ENCODE measurements at places on chromosomes 7 and 10.
A peak's percentile ranks its signal among the peaks of the same experiment; 100 is the strongest.

GRCh38 chr7:86785641-86786040 lies 141.9 kb downstream of the GRM3 start:
- no peak for DNase-seq

GRCh38 chr10:93991596-93992284 lies 2.0 kb upstream of the PLCE1 start:
- DNase-seq: peak; percentile 93

- DNase-seq: peak; percentile 83
Measured at GRCh38 chr7:3955751-3956696, 655.0 kb downstream of the SDK1 start.

GRCh38 chr7:97090761-97091353 lies 26.6 kb upstream of the SDHAF3 start:
- DNase-seq: no peak

GRCh38 chr10:35127289-35127891 lies 744 bp downstream of the CREM start:
- DNase-seq: peak; percentile 53

GRCh38 chr10:8874268-8874667 lies 819.8 kb downstream of the GATA3 start:
- no peak for DNase-seq

- no peak for DNase-seq
Measured at GRCh38 chr10:59872892-59873463, 33.4 kb downstream of the CCDC6 start.

DNA sequence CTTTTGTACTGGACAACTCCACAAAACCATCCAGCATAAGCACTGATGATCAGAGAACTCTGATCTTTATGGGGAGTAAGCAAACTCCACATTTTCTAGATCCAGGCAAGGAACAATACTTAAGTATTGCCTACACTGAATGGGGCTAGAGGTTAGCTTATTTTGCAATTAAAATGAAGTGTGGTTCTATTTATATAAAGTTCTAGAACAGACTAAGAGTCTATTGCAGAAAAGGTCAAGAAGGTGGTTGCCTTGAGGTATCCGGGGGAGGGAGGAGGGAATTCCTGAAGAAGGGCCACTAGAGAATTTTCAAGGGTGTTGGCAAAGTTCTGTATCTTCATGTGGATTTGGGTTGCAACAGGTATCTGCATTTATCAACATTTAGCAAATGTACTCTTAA lies 477.9 kb downstream of the PLXNA4 start:
- no peak for DNase-seq

GRCh38 chr7:149883048-149883438 lies 9.3 kb downstream of the ATP6V0E2 start:
- DNase-seq: no peak

DNA sequence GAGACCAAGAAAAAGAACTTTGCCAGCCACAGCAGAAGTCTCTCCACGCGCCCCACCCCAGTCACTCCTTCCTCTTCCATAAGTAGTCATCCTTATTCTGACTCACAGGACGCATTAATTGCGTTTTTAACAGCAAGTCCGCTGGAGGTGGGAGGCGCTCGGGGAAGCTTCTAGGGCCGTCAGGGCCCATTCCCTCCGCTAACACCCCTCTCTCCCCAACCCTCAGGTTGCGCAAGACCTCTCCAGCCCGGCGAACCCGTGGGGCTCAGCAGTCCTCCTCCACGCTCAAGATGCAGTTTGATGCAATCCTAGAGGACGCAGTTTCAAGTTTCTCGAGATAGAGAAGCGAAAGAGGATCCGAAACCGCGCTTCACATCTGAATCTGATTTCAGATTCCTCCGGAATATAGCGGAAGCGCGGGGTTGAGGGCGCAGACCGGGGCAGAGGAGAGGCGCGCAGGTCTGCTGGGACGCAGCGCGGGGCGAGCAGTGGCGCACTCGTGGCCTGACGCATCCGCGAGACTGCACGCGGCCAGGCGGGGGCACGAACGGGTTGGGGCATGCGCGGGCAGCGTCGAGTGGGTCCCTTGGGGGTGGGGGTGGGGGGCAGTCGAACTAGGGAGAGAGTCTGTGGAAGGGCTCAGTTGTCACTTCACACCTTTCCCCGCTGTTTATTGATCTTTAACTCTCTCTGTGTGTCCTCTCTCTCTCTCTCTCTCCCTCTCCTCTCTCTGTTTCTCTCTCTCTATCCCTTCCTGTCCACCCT lies 37.8 kb upstream of the PSAP start:
- DNase-seq: peak; percentile 75

DNA sequence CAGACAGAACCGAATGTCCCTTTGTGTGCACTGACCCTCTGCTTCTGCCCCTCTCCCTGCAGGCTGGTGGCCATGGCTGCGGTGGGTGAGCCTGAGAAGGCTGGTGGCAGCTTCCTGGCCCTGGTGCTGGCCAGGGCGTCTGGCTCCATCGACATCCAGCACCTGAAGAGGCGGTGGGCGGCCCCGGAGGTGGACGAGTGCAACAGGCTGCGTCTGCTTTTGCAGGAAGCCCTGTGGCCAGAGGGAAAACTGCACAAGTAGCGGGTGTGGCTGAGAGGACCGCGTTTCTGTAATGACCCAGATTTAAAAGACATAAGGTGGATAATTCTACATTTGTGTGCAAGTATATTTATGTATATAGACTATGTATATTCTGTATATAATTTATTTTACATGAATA lies 89.2 kb downstream of the DYNC2I1 start:
- DNase-seq: no peak

DNA sequence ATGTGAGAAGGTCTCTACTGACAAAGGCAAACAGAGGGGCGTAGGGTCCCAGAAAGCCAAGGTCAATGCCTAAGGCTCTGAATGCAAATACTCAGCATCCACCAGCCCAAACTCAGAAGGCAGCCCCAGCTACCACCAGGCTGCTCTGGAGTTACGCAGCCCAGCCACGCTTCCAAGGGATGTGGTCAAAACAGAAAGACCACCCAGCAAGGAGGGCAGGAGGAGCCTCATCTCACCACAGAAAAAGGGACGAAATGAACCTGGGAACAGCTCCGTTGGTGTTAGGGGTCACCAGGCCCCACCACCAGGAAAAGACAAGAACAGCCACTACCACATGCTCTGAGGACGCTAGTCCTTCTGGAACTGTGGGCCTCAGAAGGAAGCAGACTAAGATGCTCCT lies 65.1 kb downstream of the CTBP2 start:
- DNase-seq: no peak

- peak; percentile 55 for DNase-seq
Measured at GRCh38 chr10:15167411-15168290, 842 bp downstream of the NMT2 start.

- no peak for DNase-seq
Measured at GRCh38 chr7:19984231-19984632, 210.8 kb upstream of the TMEM196 start.

DNA sequence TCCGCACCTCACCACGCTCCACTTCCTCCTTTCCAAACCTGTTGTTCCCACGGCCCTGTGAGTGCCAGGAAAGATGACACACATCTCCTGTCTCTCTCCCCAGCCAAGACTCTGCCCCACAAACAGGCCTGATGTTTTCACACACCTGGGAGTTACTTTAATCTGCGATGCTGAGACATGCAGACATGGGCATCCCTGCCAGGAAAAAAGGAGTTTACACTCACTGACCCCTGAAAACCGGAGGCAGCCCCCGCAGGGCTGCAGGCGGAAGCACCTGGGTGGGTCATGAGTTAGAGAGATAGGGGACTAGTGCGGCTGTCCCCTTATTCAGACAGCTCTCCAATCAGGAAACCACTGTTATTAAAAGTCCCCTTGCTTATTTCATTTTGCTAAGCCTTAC lies 106.4 kb upstream of the CARD11 start:
- no peak for DNase-seq

GRCh38 chr7:35802649-35803048 lies 1.8 kb downstream of the SEPTIN7 start:
- no peak for DNase-seq

- peak; percentile 86 for DNase-seq
Measured at GRCh38 chr10:119416855-119417254, 125.7 kb downstream of the RGS10 start.

- DNase-seq: no peak
Measured at GRCh38 chr10:31064348-31064747, 32.7 kb upstream of the ZNF438 start.

DNA sequence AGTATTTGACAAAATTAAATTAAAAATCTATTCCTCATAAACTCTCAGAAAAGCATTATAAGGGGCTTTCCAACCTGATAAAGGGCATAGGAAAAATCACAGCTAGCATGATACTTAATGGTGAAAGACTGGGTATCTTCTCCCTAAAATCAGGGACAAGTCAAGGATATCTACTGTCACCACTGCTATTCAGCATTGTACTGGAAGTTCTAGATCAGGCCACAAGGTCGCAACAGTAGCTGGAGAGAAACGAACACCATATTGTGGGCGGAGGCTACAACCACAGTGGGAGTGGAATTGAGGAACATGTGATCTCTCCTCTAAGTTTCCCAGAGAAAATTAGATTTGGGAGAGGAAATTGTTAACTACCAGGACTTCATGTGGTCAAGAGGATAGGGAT lies 70.0 kb upstream of the NAMPT start:
- DNase-seq: no peak

GRCh38 chr7:92836489-92836999 lies at the start of gene CDK6:
TSS of gene CDK6 (minus strand) at chr7:92836573. CDS start at chr7:92833323, 3,250 bp downstream.
- peak; percentile 62 for DNase-seq

DNA sequence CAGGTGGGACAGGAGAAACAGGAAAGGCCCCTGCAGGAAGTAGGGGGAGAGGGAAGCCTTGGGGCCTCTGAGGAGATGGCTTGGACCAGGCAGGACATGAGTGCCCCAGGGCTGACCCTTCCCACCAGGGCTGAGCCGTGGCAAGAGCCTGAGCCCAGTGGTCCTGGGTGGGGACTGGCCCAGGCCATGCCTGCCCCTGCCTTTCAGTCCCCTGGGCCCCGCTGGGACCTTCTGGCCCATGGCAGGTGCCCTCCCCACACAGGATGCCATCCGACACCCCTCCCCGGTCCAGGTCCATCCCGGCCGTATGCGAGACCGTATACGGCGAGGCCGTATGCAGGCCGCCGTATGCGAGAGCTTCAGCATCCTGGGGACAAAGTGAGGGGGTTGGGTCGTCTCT lies 2.0 kb downstream of the GRIFIN start:
- DNase-seq: no peak

GRCh38 chr10:62333135-62333889 lies 40.9 kb upstream of the ZNF365 start:
- DNase-seq: no peak

- no peak for DNase-seq
Measured at GRCh38 chr10:132048294-132048667, 17.5 kb upstream of the JAKMIP3 start.

DNA sequence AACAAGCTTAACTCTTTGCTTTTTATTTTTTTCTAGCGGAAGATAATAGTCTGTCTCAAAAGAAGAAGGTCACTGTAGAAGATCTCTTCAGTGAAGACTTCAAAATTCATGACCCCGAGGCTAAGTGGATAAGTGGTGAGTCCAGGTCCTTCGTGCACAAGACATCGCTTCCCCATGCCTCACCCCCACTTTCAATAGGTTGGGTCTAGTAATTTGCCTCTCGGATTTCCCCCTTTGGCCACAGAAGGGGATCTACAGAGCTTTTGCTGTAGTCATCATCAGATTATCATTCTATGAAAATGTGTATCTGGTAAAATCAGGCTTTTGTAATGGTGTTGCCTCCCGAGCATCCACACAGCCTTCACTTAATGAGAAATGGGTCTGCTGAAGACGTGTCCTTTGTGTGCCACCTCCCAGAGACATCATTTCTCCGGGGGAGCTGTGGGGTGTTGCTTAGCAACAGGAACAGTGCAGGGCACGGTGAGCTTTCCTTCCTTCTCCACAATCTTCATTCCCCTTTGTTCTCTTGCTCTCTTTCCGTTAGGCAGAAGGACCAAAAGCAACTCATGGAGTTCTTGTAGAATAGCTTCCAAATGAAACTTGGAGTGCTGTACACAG lies 422.8 kb downstream of the DPP6 start:
- no peak for DNase-seq

GRCh38 chr7:69599286-69599954 lies 1.1 kb downstream of the AUTS2 start:
- peak; percentile 50 for DNase-seq

DNA sequence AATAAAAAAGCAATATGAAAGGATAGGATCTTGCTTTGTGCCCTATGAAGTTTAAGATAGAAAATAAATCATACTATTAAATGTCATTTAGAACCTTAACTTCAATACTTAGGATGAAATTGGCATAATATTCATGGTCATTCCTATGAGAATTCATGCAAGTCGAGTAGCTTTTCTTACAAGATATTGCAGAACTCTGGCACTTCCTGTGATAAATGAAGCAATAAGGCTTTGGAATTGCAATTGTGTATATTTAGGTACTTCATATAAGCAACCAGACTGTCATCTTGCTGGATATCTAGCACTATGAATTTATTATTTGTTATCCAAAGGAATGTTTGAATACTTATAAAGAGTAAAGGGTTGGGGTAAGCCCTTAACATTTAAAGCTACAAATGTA lies 116.5 kb downstream of the ZNF438 start:
- DNase-seq: no peak

GRCh38 chr7:156725073-156725472 lies 84.5 kb downstream of the RNF32 start:
- no peak for DNase-seq

- DNase-seq: no peak
Measured at GRCh38 chr7:39536951-39537350, 29.3 kb upstream of the YAE1 start.

DNA sequence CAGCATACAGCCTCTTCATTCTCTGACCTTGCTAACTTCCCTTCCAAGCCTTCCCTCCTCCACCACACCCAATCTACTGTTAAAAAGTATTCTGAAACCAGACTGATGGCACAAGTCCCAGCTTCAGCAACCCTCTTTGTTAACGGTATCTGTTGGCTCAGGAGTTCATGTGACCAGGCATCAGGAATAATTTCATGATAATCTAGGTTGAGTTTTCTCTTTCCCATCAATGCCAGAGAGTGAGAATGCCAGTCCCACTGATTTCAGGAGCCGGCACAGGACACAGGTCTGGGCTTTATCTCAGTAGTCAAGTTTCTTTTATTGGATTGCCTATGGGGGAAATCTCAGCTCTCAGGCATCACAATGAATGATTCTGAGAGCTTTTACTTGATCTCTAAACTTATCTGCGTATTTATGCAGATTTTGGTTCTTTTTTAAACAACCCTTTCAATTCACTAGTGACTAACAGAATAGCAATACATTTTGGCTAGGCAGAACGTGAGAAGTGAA lies 231.0 kb upstream of the LYZL1 start:
- no peak for DNase-seq

GRCh38 chr7:28116041-28116440 lies 64.6 kb downstream of the JAZF1 start:
- DNase-seq: no peak
